Adipose tissue (tissue), 3 donors: ENCODE measurements at places on chromosomes 7 and 10. TPM values are rescaled to one million over a fixed set of nuclear protein-coding genes. Genes with fewer than 3 reads are reported as not detected.

Gene ABCA13
- 0.38 TPM for polyA plus RNA-seq

Gene SPDYE8
- not detected for polyA plus RNA-seq

Gene CFAP58
- not detected for polyA plus RNA-seq

Gene GPR85
- 0.49 TPM for polyA plus RNA-seq

Gene SPDYE18
- polyA plus RNA-seq: 0.51 TPM

Gene HMX3
- not detected for polyA plus RNA-seq

Gene PPP1R3C
- polyA plus RNA-seq: 2.9 TPM

Gene CALU
- polyA plus RNA-seq: 21.3 TPM

Gene MARVELD1
- 4.5 TPM for polyA plus RNA-seq

Gene DUSP5
- polyA plus RNA-seq: 2.3 TPM

Gene FAM25A
- polyA plus RNA-seq: not detected

Gene NPSR1
- not detected for polyA plus RNA-seq

Gene MUC3A
- 0.58 TPM for polyA plus RNA-seq

Gene GLCCI1
- 2.4 TPM for polyA plus RNA-seq

Gene PGAM2
- 2.1 TPM for polyA plus RNA-seq

Gene FKBP6
- 0.03 TPM for polyA plus RNA-seq

Gene SPDYE2B
- not detected for polyA plus RNA-seq

Gene TMEM168
- polyA plus RNA-seq: 3.1 TPM

Gene AKR1C4
- not detected for polyA plus RNA-seq

Gene GPRIN2
- polyA plus RNA-seq: 0.46 TPM

Gene MALRD1
- polyA plus RNA-seq: 0.98 TPM

Gene ATRNL1
- polyA plus RNA-seq: 0.34 TPM

Gene HSPA14
- polyA plus RNA-seq: 5.3 TPM

Gene GNGT1
- polyA plus RNA-seq: not detected

Gene CREB5
- polyA plus RNA-seq: 1.3 TPM

Gene OIT3
- polyA plus RNA-seq: not detected

Gene GARIN1A
- 2.6 TPM for polyA plus RNA-seq

Gene TRIL
- 2.2 TPM for polyA plus RNA-seq

Gene CRYGN
- polyA plus RNA-seq: 0.34 TPM

Gene ZNF365
- 0.11 TPM for polyA plus RNA-seq

Gene FAM13C
- polyA plus RNA-seq: 1.5 TPM

Gene CLEC5A
- 0.79 TPM for polyA plus RNA-seq

Gene SMKR1
- 2.0 TPM for polyA plus RNA-seq

Gene UCN3
- not detected for polyA plus RNA-seq
